CD4-positive, alpha-beta T cell treated with Interferon alpha-2 for 1 hour (primary cell): ENCODE measurements at places on chromosomes 1 and 21.

DNA sequence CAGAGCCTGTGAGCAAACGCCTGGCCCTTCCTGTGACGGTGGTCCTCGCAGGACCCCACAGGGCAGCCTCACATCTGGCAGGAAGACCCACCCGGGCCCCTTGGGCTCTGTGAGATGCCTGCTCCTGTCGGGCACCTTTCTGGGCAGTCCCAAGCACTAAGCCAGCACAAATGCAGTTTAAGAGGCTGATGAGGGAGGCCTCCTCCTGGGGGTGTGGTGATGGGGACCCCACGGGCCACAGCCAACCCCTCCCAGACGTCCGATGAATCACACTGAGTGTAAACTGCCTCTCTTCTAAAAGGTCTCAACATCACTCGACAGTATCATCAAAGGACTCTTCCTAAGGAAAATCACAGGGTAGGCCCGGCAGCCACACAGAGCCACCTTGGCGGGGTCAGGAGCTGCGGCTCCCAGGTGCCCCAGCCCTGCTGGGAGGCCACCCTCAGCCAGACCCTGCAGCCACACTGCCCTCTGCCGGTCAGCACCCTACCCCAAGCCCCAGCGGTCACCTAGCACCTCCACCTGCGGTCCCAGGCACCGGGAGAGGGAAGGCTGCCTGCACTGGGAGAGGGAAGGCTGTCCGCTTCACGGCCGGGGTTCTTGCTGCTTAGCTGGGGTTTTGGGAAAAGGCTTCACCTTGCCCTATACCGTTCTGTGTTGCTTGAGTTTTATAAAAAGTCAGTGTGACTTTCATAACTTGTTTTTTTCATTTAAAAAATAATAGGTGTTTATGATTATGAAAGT lies 3.9 kb upstream of the PRKCZ start:
- peak; percentile 39 for DNase-seq

DNA sequence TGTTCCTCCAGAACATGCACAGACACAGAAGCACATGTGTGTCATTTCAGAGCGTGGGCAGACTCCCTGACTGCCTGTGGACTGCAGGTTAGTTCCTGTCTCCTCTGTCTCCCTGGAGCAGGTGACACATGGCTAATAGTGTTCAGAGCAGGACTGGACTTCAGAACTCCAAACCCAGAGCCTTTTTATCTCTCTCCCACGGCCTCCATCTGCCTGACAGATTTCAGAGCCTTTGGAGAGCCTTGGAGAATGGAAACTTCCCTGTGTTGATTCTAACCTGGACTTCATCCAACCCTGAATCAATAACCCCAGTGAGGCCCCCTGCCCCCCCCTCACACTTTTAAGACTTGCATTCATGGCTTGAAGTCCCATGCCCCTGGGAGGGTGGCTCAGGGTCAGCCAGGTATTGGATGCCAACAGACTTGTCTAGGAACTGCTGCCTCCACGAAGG lies 44.4 kb downstream of the C1orf198 start:
- DNase-seq: no peak

DNA sequence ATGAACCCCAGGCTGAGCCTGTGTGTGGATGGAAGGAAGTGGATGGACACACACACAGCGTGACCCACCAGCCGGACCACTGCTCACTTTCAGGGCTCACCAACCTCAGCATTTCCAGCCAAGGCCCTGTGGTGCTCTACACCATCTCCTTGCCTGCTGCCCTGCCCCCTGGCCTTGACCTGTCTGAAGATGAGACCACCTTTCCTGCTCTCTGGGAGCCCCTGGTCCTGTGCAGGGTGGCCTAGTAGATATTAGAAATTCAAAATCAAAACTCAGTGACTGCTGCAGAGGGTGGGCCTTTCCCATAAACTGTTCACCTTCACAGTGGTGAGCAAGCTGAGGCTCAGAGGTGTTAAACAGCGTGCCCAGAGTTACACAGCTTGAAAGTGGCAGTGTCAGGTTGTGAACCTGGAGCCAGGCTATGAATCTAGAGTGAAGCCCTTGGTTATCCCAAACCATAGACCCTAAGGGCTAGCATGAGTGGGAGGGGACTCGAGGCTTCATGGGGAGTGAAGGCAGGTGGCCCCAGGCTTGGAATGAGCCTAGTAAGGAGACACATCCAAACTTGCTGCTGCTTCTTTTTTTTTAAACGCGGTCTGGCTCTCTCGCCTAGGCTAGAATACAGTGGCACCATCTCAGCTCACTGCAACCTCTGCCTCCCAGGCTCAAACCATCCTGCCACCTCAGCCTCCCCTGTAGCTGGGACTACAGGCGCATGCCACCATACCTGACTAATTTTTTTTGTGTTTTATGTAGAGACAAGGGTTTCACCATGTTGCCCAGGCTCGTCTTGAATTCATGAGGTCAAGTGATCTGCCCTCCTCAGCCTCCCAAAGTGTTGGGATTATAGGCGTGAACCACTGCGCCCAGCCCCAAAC lies 41.5 kb downstream of the MAN1C1 start:
- no peak for DNase-seq

DNA sequence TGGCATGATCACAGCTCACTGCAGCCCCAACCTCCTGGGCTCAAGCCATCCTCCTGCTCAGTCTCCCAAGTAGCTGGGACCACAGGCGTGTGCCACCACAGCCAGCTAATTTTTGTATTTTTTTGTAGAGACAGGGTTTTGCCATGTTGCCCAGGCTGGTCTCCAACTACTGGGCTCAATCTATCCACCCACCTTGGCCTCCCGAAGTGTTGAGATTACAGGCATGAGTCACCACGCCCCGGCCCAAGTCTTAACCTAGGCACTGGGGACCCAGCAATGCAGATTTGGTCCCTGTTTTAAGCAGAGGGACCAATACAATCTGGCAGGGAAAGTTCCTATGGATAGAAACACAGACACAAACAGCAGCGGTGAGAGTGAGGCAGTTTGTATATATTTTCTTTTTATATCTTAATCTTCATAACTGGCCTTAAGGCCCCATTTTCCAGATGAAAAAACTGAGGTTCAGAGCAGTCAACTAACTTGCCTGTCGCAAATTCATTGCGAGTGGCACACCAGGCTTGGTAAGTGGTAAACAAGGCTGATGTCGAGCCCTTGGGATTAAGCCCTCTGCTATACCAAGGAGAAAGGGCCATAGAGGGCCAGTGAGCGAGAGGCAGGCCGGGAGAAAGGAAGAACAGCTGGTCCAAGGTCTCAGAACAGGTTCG lies 77.8 kb upstream of the TINAGL1 start:
- DNase-seq: no peak

GRCh38 chr21:37384416-37384815 lies 17.8 kb downstream of the DYRK1A start:
- no peak for DNase-seq
